ENCODE measurements at places on chromosomes 16 and 17. TPM values are rescaled to one million over a fixed set of nuclear protein-coding genes. Genes with fewer than 3 reads are reported as not detected.

GRCh38 chr17:48179071-48179945 lies 71.7 kb downstream of the SNX11 start:
- no peak for DNase-seq

DNA sequence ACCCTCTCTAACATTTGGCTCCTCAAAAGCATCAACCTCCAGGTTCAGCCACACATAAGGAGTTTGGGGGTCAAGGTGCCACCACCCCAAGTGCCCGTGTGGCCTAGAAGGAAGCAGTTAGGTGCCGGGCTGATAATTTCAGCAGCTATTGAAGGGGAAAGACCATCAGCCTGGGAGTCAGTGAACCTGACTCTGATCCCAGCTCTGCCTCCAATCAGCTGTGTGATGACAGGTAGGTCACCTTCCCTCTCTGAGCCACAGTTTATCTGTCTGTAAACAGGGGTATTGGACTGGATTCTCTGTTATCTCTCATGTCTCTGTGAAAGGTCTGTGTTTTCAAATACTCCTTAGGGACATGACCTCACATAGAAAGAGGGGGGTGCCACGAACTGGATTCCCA lies 3.9 kb downstream of the CRHR1 start:
- DNase-seq = no peak

GRCh38 chr17:50847566-50847965 lies 12.2 kb downstream of the WFIKKN2 start:
- DNase-seq = no peak

DNASE1L2 gene
- 0.43 TPM for total RNA-seq

ITGAX gene
- total RNA-seq = 2.1 TPM

TEKT5 gene
- not detected for total RNA-seq

CTRL gene
- not detected for total RNA-seq

CNGB1 gene
- total RNA-seq = not detected

DNA sequence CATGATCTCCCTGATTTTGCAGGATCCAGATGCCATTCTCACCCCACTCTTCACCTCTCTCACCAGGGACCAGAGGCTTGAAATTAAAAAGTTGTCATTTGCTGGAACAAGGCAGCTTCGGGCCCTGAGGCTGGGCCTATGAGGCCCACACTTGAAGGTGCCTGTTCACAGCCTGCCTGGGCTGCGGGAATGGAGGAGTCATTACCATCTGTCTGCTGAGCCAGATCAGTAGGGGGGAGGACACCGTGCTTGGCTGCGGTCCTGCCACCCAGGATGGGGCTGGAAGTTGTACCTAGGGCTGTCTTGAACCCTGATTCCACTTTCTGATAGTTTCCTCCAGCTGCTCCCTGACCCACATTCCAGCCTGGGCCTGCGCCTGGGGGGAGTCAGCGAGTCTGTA lies 208.3 kb upstream of the N4BP1 start:
- no peak for DNase-seq

DNA sequence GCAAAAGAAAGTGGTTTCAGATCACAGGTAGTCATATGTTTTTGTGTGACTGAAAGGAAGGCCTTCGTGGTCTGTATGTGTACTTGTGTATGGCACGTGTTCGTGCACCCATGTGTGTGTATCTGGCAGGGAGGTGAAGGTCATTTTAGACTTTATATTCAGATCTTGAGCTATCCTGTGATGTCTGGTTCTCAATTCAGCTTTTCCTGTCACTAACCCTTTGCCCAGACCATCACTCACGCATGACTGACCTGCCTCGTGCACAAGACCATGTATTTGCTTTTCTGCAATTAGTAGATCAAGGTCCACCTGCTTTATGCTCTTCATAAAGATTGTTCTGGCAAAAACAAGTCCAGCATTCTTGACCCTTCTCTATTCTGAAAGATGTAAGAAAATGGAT lies 139.7 kb upstream of the MAF start:
- DNase-seq = no peak

- DNase-seq = peak; percentile 45
Measured at GRCh38 chr17:29176558-29177351, 3.4 kb downstream of the MYO18A start.

FDXR gene
- total RNA-seq = 10.5 TPM

DNA sequence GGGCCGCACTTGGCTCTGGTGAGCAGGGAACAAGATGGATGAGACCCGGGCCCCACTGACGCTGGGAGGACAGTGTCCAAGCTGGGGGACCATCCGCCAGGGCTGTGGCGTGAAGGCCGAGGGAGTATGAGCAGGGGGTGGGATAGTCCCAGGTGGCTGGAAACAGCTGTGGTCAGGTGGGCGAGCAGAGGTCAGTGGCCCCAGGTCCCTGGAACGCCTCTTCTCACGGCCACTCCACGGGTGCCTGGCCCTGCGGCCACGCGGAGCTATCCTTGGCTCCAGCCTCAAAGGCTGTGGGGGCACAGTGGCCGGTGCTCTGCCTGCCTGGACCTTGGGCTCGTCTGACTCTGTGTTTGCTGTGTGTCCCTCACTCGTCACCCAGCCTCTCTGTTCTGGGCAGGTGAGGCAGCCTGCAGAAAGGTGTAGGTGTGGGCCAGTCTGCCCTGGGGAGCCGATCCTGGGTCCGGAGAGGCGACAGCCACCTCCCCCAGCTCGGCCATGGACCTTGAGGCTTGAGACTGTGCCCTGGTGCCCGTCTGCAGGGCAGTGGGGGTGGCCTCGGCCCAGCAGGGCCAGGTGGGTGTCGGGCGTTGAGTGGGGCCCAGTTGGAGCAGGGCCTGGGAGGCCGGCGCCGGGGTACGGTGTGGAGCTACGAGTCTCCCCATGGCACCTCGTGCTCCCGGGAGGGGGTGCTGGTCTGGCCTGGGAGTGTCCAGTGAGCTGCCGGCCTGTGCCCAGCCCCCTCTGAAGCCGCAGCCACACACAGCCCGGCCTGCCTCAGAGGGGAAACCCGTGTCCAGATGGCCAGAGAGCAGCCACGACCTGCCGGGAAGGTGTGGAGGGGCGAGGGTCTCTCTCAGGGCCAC lies 10.0 kb downstream of the CACNA1H start:
- DNase-seq = no peak

CRHR1 gene
- total RNA-seq = not detected

CYBA gene
- 53.9 TPM for total RNA-seq

DNA sequence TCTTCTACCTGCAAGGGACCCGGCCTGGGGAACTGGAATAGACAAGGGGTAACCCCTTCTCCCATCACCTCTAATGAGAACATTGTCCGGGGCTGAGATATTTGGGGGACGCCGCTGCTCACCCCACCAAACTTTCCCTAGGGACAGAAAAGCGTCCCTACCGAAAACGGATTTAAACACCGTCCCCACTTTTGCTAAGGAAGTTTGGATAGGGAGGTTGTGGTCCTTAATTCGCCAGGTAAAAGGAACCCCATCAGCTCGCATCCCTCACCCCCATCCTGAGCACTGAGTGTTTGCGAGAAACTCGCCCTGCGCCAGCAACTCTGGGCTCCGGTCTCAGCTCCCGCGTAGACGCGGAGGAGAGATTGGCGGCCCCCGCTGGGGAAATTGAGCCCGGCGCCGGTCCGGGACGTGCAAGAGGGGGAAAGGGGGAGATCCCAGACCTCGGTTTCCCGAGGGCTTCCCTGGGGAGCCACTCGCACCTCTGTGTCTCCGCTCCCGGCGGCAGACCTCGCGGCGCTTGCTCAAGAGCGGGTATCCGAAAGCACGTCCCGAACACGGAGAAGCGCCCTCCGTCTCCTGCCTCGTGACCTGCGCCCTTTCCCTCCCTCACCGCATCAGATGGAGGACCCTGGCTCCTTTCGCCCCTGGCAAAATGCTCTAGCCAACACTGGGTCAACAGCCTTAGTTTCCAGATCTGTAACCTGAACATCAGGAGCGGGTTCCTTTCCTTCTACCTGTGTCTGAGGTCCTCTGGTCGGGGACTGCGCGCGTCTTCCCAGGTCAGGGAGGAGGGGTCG lies 3.1 kb upstream of the SOX9 start:
- peak; percentile 68 for DNase-seq

GRCh38 chr17:77124192-77124889 lies 16.4 kb upstream of the SEC14L1 start:
- DNase-seq = no peak

TADA2A gene
- total RNA-seq = 14.2 TPM

- DNase-seq = no peak
Measured at GRCh38 chr17:28810437-28810836, 32.2 kb downstream of the FAM222B start.

DNA sequence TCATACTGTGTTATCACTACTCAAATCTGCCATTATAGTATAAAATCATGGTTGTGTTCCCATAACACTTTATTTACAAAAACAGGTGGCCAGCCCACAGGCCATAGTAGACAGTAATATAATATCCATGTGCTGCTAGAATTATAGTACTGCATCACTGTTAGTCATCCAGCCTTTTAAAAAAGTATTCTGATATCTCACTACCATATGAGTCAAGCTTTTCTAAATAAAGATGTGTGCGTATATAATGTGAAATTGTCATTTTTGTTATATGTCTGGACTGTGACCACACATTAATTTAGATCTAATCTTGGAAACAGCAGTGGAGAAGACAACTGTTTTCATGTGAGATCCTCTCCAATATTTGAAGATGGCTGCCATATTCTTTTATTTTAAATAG lies 1049.1 kb upstream of the GOT2 start:
- DNase-seq = no peak

DNA sequence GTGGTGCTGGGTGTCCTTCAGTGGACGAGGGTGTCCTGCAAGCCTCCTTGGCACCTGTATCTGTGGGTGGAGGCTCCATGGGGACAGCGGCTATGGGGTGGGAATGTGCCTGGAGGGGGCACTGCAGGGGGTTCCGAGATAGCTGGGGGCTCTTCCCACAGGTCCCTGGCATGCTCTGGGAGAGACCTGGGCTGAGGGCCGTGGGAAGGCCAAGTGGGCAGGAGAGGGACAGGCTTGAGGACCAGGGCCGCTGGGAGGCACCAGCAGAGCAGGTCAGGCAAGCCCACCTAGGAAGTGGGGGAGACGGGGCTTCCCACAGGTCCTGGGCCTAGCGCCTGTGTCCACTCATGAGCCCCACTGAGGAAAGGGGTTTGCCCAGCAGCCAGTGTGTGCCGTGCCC lies 9.7 kb downstream of the LRRC75A start:
- no peak for DNase-seq

DNA sequence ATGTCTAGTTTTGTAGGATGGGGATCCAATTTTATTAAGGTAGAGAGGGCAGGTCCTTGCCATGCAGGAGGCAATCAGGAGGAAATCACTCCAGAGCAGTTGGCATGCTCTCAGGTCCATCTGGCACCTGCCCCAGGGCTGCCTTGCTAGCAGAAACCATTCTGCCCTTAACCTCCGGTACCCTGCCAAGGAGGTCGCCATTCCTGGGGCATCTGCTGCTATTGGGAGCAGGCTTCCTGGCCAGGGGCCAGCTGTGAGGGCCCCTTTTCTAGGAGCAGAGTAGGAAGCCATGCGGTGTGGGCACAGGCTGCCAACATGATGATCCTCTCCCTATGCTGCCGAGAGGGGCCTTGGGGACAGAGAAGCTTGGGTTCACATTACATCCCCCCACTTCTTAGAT lies 47.6 kb upstream of the MGAT5B start:
- DNase-seq = no peak

- peak; percentile 90 for DNase-seq
Measured at GRCh38 chr17:78421534-78422266, 43.3 kb downstream of the PGS1 start.

DNA sequence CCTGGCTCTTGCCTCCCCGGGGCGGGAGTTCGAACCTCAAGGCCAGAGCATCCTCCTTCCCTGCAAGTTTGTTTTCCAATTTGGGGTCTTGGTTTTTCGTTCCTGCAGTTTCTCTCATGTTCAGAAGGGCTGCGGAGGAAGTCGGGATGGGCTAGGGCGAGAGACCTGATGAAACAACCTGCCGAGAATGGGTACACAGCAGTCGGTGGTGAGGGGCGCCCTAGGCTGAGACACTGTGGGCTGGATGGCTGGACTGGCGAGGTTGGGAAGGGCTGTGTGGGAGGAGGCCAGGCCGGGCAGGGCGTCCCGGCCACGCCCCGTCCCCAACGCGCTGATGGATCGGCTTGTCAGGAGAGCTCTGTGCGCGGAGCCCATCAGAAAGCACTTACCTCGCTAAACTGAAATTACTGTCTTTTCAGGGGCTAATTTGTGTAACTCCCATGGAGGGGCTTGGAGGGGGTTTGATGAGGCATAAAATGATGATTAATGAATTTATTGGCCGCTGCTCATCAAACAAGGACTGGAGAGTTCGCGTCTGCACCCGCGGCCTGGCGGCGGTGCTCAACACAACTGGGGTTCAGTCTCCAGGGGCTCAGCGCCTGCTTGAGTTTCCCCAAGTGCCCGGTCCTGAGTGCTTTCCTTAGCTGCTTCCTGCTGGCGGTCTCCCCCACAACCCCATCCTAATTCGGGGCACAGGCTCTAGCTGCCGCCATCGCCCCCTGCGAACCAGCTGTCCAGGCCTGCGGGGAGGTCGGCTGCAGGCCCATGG lies 9.0 kb downstream of the IRX5 start:
- peak; percentile 58 for DNase-seq
